ENCODE measurements at places on chromosomes 7 and 10. TPM values are rescaled to one million over a fixed set of nuclear protein-coding genes. Genes with fewer than 3 reads are reported as not detected.
A peak's percentile ranks its signal among the peaks of the same experiment; 100 is the strongest.

DNA sequence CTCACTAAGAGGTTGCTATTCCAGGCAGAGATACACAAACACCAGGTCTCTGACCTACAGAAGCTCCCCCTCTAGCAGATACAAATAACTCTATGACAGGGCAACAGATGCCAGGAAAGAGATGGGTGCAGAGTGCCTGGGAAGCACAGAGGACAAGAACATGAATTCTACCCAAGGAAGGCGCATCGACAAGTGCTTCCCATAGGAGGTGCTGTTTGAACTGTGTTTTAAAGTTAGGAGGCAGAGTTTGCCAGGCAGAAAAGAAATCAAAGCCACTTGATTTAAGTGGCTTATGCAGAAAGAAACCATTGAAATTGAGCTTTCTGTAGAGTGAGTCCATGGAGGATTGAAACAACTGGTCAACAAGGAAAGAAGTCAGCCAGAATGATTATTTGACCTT, 35.3 kb upstream of the EGR2 start:
- H3K4me1 ChIP-seq: no peaks in the 10 kb centered on the region
- H3K4me3 ChIP-seq: no peak overlapping the region
- H3K36me3 ChIP-seq: no peaks in the 10 kb centered on the region
- H3K27ac ChIP-seq: no peak overlapping the region

DNA sequence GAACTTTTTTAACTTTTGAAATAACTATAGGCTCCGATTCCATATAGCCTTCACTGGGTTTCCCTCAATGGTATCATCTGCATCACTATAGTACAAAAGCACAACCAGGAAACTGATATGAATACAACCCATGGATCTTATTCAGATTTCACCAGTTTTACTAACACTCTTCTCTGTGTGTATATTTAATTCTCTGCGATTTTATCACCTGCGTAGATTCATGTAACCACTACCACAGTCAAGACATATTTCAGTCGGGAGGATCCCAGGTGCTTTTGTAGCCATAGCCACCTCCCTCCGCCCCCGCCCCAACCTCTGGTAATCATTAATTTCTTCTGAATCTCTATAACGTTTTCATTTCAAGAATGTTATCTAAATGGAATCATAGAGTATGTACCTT, 82.8 kb upstream of the C7orf33 start:
- peaks cover 28% of the 10 kb centered on the region for H3K27me3 ChIP-seq
- H3K4me3 ChIP-seq: no peak overlapping the region
- no peak for DNase-seq
- no peak overlapping the region for H3K27ac ChIP-seq
- H3K4me1 ChIP-seq: no peaks in the 10 kb centered on the region
- no peaks in the 10 kb centered on the region for H3K36me3 ChIP-seq

The OPALIN gene
- total RNA-seq: not detected

DNA sequence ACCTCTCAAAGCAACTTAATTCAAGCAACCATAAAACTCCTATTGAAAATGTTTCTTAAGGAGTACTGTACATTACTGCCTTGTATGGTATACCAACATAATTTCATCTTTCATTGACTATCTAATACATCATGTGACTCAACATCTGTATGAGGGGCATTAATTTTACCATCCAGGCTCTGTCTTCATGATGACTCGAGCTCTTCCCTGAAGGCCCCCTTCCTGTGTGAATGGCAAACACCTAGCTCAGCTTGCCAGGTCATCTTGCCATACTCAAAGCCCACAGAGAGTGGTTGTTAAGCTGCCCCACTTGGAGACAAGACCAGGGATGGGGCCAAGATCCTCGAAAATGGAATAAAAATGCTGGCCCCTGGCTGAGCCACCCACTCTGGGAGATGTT, 82.4 kb downstream of the SGMS1 start:
- H3K4me1 ChIP-seq: peaks cover 68% of the 10 kb centered on the region
- peak overlapping the region; percentile 19 for H3K27ac ChIP-seq
- no peak for DNase-seq

- H3K27me3 ChIP-seq: no peaks in the 10 kb centered on the region
- H3K27ac ChIP-seq: no peak overlapping the region
- H3K36me3 ChIP-seq: no peaks in the 10 kb centered on the region
- H3K4me3 ChIP-seq: no peak overlapping the region
- DNase-seq: no peak
Observed at GRCh38 chr7:112533591-112533990, 52.8 kb downstream of the LSMEM1 start.

- no peak for DNase-seq
- H3K36me3 ChIP-seq: no peaks in the 10 kb centered on the region
- H3K27me3 ChIP-seq: no peaks in the 10 kb centered on the region
- no peak overlapping the region for H3K4me3 ChIP-seq
- H3K4me1 ChIP-seq: no peaks in the 10 kb centered on the region
Observed at GRCh38 chr7:85177316-85177715, 9.5 kb downstream of the SEMA3D start.

The NUTM2E gene
- 0.20 TPM for total RNA-seq

The GHITM gene
- total RNA-seq: 322 TPM

The SAMD9 gene
- 2.7 TPM for total RNA-seq

DNA sequence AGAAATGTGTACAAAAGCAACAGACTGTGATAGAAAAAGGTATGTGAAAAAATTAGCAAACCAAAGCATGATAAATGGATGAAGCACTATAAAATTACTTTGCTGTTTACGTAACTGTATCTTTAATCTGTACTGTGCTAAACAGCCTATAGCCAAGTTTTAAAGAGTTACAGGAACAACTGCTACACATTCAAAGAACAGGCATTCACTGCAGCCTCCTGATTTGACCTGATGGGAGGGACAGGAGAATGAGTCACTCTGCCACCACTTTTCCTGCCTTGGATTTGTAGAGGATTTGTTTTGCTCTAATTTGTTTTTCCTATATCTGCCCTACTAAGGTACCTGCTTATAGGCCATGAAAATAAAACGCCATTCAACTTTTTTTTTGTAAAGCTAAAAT, 116.1 kb downstream of the FANK1 start:
- DNase-seq: no peak
- no peaks in the 10 kb centered on the region for H3K36me3 ChIP-seq
- H3K27ac ChIP-seq: no peak overlapping the region
- no peaks in the 10 kb centered on the region for H3K27me3 ChIP-seq

GRCh38 chr7:80873140-80873539, 45.7 kb downstream of the SEMA3C start:
- H3K27ac ChIP-seq: no peak overlapping the region
- H3K4me3 ChIP-seq: no peak overlapping the region
- no peaks in the 10 kb centered on the region for H3K27me3 ChIP-seq
- H3K36me3 ChIP-seq: no peaks in the 10 kb centered on the region
- DNase-seq: no peak
- H3K4me1 ChIP-seq: no peaks in the 10 kb centered on the region

The RSPH10B2 gene
- total RNA-seq: 0.29 TPM

The PKD2L1 gene
- not detected for total RNA-seq

DNA sequence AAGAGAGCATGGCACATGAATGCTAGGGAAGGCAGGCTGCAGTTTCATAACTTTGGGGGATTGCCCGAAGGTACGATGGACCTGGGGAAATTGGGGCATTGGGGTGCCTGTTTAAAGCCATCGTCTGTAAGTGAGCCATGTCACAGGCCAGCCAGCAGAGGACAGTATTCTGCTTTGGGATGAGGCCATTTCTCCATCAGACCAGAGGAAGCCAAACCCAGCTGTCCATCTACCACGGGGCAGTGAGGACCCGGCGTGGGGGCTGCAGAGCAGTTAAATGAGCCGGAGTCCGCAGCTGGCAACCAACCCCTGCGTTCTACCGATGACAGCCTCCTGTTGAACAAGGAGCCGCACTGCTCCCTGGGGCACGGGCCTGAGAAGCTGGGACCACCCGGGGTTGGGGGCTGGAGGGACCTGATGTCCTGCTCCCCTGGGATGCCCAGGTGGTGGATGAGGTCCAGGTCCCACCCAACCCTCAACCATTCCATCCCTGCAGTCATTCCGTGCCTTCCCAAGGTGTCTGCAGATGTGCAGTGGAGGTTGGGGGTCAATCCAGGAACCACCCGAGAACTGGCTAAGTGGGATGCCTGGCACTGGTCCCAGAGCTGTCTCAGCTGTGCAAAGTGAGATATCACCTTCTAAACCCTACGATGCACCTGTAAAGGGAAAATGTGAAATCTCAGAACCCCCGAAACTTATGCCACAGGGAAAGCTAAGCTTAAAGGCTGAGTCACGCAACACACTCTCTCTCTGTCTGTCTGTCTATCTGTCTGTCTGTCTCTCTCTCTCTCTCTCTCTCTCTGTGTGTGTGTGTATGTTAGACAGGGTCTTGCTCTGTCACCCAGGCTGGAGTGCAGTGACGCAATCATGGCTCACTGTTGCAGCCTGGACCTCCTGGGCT, 12.1 kb upstream of the RHBDD2 start:
- no peaks in the 10 kb centered on the region for H3K27me3 ChIP-seq
- H3K4me1 ChIP-seq: peaks cover 16% of the 10 kb centered on the region
- H3K4me3 ChIP-seq: no peak overlapping the region
- DNase-seq: peak; percentile 76
- H3K27ac ChIP-seq: peak overlapping the region; percentile 11
- H3K36me3 ChIP-seq: no peaks in the 10 kb centered on the region

The DIP2C gene
- total RNA-seq: 0.09 TPM

- DNase-seq: no peak
- H3K4me3 ChIP-seq: no peak overlapping the region
- no peaks in the 10 kb centered on the region for H3K36me3 ChIP-seq
- H3K27me3 ChIP-seq: peaks cover 35% of the 10 kb centered on the region
Observed at GRCh38 chr10:71187600-71187999, 24.8 kb upstream of the UNC5B start.

The CYP26C1 gene
- total RNA-seq: 0.16 TPM

The GPER1 gene
- not detected for total RNA-seq

The IKZF1 gene
- total RNA-seq: 85.3 TPM

The GPR141 gene
- not detected for total RNA-seq

DNA sequence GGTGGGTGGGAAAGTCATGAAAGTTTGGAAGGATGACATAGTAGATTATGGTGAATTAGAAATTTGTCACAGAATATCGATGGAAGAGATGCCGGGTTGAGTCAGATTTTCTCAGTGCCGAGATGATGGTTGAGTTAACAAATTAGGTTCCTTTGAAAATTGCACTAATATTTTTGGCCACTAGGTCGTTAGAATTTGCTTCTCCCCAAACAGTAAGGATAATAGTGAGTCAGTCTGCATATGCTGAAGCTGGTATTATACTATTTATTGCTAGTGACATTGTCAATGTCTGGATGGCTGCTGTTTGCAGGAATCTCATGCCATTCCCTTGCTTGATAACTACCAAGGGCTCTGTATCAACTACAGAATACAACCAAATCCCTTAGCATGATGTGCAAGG, 37.7 kb upstream of the MINDY3 start:
- H3K27ac ChIP-seq: no peak overlapping the region
- H3K4me1 ChIP-seq: peaks cover 3% of the 10 kb centered on the region
- H3K27me3 ChIP-seq: peaks cover 5% of the 10 kb centered on the region
- DNase-seq: no peak
- H3K36me3 ChIP-seq: no peaks in the 10 kb centered on the region

The CAV1 gene
- total RNA-seq: 1.5 TPM

The ASB10 gene
- total RNA-seq: not detected

The TUBB8 gene
- total RNA-seq: not detected

The ELMO1 gene
- 5.5 TPM for total RNA-seq

The C1QL3 gene
- not detected for total RNA-seq

The OR9A2 gene
- total RNA-seq: not detected

The TEX47 gene
- total RNA-seq: not detected

DNA sequence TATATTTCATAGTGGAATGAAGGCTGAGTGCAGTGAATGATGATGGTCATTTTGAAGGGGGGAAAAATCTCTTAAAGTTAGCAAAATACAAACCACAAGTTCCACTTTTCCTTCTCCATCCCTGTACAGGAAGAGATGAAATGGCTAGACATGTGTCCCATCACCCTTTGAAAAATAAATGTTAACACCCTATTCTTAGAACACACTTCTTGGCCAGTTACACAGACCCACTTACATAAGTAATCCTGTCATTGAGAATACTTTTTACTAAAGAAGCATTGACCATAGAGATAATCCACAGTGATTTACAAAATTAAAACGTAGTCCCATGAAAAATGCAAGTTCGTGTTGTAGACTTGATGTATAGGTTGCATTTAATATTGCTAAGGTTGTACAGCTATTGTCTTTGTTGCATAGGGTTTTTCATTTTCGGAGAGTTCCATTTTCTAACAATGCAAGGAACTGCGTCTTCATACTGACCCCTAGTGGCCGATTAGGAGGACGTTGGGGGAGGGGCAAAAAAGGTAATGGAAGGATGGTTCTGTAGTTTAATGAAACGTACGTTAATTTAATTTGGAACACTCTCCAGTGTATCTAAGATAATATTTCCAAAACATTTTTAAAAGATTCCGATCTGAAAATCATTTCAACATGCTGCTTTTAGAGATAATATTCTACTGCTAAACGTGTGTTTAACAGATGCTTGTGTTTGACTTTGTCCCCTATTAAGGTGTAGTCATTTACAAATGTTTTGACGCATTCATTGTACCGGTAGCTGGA, 60.9 kb downstream of the ARMC3 start:
- no peaks in the 10 kb centered on the region for H3K4me1 ChIP-seq
- DNase-seq: peak; percentile 81
- H3K27me3 ChIP-seq: no peaks in the 10 kb centered on the region
- H3K36me3 ChIP-seq: no peaks in the 10 kb centered on the region

The RADIL gene
- total RNA-seq: 8.6 TPM

GRCh38 chr7:8215648-8216333, 46.2 kb downstream of the ICA1 start:
- H3K4me3 ChIP-seq: no peak overlapping the region
- no peak for DNase-seq
- H3K4me1 ChIP-seq: no peaks in the 10 kb centered on the region
- H3K27me3 ChIP-seq: no peaks in the 10 kb centered on the region

- no peaks in the 10 kb centered on the region for H3K36me3 ChIP-seq
- no peaks in the 10 kb centered on the region for H3K27me3 ChIP-seq
- H3K4me3 ChIP-seq: no peak overlapping the region
- no peak overlapping the region for H3K27ac ChIP-seq
- no peak for DNase-seq
Observed at GRCh38 chr7:90916319-90916718, 320.2 kb downstream of the CDK14 start.

The CHAT gene
- total RNA-seq: not detected

GRCh38 chr10:55146032-55146431, 345.0 kb upstream of the PCDH15 start:
- no peaks in the 10 kb centered on the region for H3K36me3 ChIP-seq
- no peaks in the 10 kb centered on the region for H3K4me1 ChIP-seq
- H3K4me3 ChIP-seq: no peak overlapping the region
- H3K27me3 ChIP-seq: no peaks in the 10 kb centered on the region
- H3K27ac ChIP-seq: no peak overlapping the region

- H3K4me3 ChIP-seq: no peak overlapping the region
- H3K27ac ChIP-seq: no peak overlapping the region
- H3K4me1 ChIP-seq: no peaks in the 10 kb centered on the region
- no peaks in the 10 kb centered on the region for H3K36me3 ChIP-seq
- H3K27me3 ChIP-seq: peaks cover under 1% of the 10 kb centered on the region
- no peak for DNase-seq
Observed at GRCh38 chr7:97801108-97801507, 69.2 kb downstream of the TAC1 start.

- no peak for DNase-seq
- peaks cover 4% of the 10 kb centered on the region for H3K4me1 ChIP-seq
- peaks cover 10% of the 10 kb centered on the region for H3K27me3 ChIP-seq
Observed at GRCh38 chr10:4561296-4561695, 264.7 kb upstream of the AKR1E2 start.

Data from K562 (cell line).